ENCODE measurements at places on chromosomes 12 and 14.

DNA sequence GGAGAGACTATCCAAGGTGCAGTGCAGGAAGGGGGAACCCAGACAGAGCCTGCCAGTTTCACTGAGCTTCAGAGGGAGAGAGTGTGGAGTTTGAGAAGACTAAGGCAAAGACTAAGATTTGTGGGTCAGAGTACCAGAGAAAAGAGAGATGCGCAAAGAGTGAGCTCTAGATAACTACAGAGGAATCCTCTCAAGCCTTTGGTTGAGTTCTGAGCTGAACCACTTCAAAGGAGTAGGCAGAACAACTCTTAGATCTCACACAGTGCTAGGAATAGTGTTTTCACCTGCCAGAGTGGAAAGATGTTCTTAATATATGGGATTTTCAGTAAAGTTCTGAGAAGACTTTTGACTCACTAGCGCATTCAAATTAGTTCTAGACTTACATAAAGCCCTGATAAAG is 10.7 kb upstream of the M6PR start:
- DNase-seq: no peak

DNA sequence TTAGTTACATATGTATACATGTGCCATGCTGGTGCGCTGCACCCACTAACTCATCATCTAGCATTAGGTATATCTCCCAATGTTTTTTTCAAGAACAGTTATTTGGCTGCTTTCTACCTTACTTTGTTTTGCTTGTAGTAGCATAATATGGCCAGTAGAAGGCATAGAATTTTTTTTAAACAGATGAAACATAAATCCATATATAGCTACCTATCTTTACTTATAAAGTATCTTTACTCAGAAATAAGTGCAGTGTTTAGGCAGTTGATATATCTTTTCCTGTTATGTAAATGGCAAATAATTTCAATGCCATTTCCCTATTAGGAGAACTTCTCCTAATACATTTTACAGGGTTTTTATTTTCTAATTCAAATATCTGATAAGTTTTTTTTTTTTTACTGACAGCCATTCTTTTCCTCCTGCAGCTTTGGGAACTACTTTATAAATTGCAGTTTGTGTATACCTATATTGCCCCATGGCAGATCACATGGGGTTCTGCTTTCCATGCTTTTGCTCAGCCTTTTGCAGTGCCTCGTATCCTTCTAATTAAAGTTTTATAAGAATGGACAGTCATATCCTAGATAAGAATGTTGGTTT is 143.1 kb downstream of the PCNX1 start:
- DNase-seq: no peak

- no peak for DNase-seq
Observed at GRCh38 chr14:51014086-51014485, 69.8 kb upstream of the PYGL start.

- no peak for DNase-seq
Observed at GRCh38 chr14:54797556-54797955, 105.1 kb downstream of the GCH1 start.

GRCh38 chr12:11813438-11813813 is 164.0 kb downstream of the ETV6 start:
- DNase-seq: no peak

DNA sequence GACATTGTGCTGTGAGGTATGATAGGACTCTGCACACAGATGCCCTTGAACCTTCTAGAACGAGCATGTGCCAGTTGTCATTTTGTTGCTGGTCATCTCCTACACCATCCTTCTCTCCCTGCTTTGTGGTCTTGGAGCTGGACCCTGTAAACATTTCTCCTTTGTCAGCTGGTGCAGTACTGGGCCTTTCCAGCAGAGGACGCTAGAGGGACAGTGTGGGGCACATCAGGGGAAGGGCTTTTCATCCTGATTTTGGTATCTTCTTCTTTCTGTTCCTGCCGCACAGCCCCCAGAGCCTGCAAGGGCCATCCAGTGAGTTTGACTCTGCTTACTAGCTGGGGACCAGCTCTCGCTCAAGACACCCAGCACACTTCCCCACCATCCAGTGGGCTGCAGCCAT is 484.6 kb downstream of the AACS start:
- DNase-seq: no peak

GRCh38 chr14:33134975-33135374 is 196.3 kb downstream of the NPAS3 start:
- DNase-seq: no peak

DNA sequence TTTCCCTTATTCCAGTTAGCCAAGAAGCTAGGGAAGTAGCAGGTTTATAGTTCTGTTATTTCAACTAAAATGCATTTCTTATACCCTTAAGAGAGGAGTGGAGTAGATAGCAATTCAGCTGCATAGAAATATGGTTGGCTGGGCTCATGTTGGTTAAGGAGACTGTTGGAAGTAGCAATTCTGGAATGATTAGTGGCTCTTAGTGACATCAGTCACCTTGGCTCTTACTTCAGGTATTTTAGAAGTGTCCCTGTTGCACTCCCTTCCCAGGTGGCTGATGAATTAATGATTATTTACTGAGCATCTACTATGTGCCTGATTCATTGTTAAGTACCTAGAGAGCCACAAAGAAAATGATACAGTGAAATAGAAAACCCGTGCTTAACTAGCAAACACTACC is 128.1 kb downstream of the MGST1 start:
- no peak for DNase-seq

DNA sequence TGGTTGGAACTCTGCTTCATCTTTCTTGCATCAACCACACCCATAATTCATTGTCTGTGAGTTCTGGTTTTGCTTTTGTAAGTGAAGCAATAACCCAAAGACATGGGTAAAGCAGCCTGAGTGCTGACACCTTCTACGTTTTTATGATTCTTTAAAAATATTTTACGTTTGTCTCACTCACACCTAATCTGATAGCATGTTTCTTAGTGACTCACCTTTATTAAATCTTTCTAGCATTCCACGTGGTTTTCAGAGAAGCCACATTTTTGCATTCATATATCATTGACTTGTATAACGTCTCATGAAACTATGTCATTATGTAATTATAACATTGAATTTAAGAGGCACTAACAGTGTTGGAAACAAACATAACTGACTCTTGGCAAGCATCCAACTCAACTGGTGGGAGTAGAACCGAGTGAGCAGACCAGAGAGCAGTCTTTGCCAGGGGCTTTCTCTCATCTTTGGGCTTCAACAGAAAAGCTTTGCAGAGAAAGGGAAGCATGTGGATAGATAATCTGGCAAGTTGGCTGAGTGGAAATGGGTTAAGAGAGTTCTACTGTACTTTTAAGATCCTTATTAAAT is 118.8 kb downstream of the TPH2 start:
- DNase-seq: no peak

DNA sequence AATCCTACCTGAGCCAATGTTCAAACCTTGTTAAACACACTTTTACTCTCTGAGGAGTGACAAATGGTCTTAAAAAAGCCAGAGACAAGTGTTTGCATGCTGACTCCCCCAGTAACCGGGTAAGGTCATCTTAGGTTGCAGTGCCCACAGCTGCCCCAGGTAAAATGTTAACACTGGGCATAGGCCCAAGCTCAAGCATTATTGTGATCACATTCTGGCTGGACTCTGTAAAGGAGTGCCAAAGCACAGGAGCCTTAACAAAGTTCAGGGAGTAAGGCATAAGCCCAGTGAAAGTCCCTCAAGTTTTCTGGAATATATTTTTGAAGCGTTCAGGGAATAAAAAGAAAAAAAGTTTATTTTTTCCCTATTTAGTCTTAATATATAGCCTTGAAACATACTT is 8.6 kb downstream of the EDDM3A start:
- DNase-seq: no peak

- no peak for DNase-seq
Observed at GRCh38 chr12:84842406-84843013, 70.1 kb downstream of the SLC6A15 start.

DNA sequence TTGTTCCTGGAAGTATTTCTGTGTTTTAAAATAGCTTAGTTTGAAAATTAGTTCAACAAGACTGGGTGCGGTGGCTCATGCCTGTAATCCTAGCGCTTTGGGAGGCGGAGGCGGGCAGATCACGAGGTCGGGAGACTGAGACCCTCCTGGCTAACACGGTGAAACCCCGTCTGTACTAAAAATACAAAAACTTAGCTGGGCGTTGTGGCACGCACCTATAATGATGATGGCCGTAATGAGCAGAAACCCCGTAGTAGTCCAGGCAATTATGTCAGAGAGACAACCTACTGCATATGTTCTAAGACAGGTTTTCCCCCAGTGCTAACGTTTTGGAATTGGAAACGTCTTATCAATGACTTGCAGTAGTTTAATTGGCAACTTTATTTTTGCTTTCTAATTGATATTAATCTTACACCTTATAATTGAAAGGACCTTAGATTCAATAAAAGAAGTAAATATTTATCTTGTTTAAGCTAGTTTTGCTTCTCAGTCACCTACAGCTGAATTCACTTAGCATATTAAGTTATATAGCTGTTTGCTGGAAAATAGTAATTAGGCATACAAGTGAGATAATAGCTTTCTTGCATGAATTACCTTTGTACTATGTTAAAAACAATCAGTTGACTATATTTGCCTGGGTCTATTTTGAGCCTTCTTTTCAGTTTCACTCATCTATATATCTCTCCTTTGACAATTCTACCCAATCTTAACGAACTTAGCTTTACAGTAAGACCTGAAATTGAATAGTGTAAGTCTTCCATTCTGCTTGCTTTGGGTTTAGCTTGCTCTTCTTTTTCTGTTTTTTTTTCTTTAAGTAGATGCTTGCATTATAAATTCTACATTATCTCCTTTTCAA is 15.6 kb downstream of the CLECL1 start:
- DNase-seq: no peak

DNA sequence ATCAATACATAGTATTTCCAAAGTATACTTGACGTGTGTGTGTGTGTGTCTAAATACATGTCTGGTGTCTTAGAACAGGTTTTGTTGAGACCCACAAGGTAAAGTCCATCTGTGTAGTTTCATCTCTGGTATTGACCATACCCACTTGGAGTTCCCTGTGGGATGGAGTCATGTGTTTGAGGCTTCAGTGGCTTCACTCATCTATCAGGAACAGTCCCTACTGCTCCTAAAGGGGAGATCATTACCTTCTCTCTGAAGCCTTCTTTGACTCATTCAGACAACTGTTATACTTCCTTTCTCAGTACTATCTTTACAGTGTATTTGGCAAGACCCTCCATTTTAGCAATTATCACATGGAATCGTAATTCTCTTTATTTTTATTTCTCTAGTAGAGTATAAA is 14.2 kb downstream of the RAB21 start:
- no peak for DNase-seq

DNA sequence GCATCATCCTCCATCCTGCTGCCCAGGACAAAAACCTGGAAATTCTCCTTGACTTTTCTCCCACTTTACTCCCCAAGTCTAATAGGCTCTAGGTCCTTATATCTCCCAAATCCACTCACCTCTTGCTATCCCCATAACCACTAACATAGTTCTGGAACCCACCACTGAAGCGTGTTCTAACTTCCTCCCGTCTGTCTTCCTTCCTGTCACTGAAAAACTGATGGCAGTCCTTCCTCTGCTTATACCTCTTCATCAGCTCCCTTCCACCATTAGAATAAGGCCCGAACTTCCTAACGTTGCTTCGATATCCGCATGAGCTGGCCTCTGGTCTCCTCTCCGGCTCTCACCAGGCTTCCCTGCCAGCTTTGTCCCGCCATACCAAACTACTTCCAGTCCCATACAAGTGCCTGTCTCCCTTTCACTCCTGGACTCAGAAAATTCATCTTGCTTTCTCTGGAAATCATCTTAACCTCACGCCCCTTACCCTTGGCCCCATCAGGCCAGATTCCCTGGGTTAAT is 63.0 kb upstream of the BCL2L14 start:
- no peak for DNase-seq

GRCh38 chr14:31419967-31420318 is 407 bp downstream of the HEATR5A start:
- peak; percentile 44 for DNase-seq

- no peak for DNase-seq
Observed at GRCh38 chr12:75257510-75257909, 47.9 kb upstream of the KCNC2 start.

DNA sequence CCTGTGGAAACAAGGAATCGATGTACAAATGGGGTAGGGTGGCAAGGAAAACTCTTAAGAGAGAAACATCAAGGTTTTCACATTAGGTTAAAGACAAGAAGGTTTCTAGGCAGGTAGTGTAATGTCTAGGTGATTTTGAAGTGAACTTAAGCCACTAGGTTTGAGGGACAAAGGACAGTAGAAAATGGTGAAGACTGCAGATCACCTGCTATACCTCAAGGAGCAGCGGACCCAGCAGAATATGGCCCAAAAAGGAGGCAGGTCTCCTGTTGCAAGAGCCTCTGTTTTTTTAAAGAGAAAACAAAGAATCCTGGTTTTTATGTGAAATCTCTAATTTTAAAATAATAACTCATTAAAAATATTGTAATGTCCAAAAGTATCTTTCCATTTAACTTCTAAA is 178.1 kb downstream of the ACSS3 start:
- DNase-seq: no peak

DNA sequence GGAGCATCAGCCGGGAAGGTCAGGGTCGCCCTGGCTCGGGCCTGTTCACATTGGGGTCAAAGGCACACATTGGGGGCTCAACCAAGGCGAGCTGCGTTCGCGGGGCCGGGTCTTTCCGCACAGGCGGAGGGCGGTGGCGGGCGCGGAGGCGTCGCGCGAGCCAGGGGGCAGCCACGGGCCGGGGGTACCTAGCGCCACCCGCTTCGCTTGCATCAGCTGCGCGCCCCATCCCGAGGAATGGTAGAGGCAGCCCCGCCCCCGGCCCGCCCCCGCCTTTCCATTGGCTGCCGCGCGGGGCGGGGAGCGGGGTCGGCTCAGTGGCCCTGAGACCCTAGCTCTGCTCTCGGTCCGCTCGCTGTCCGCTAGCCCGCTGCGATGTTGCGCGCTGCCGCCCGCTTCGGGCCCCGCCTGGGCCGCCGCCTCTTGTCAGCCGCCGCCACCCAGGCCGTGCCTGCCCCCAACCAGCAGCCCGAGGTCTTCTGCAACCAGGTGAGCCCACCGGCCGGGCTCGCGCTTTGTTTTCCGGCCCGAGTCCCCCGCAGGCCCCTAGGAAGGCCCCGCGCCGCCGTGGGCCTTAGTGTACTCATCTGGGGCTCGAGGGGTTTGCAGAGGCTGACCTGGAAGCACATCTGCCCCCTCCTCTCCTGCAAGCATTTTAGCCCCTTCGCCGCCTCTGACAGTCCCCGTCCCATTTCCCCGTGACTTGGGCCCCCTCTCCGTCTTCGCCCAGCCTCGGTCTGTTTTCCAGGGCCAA is at the start of gene ALDH2:
Gene ALDH2 (plus strand): TSS at position 326 of the 754 bp plus-strand sequence. CDS start 50 bp downstream, at position 376.
- no peak for DNase-seq

- DNase-seq: no peak
Observed at GRCh38 chr12:89497005-89497404, 27.6 kb downstream of the GALNT4 start.

GRCh38 chr12:120283318-120283717 is 8.4 kb downstream of the RNU4-2 start:
- DNase-seq: no peak

GRCh38 chr12:118827606-118828005 is 153.7 kb upstream of the SRRM4 start:
- no peak for DNase-seq

All from activated CD4-positive, CD25-positive, alpha-beta regulatory T cell treated with anti-CD3 and anti-CD28 coated beads, Interleukin-2, amount 50 U/mL, for 72 hours (primary cell).